ENCODE measurements at places on chromosomes 5 and 9.
A peak's percentile ranks its signal among the peaks of the same experiment; 100 is the strongest.

DNA sequence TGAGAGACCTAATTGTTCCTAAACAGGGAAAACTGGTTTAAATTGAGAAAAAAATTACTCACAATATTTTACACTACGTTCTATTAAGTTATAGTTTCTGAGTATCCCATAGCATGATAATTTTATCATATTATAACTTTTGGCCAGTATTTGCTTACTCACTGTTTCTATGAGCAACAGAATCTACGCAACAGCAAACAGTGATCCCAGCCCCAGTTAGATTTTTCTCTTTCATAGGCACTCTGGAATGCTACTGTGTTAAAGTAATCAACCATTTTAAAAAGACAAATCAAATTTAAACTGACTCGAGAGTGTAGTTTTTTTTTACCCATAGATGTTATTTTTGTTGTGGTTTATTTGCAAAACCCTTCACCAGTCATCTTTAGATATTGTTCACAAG is 107.2 kb downstream of the XRCC4 start:
- no peak for DNase-seq

GRCh38 chr9:128555180-128555721 is 2.9 kb downstream of the SPTAN1 start:
- peak; percentile 58 for DNase-seq

DNA sequence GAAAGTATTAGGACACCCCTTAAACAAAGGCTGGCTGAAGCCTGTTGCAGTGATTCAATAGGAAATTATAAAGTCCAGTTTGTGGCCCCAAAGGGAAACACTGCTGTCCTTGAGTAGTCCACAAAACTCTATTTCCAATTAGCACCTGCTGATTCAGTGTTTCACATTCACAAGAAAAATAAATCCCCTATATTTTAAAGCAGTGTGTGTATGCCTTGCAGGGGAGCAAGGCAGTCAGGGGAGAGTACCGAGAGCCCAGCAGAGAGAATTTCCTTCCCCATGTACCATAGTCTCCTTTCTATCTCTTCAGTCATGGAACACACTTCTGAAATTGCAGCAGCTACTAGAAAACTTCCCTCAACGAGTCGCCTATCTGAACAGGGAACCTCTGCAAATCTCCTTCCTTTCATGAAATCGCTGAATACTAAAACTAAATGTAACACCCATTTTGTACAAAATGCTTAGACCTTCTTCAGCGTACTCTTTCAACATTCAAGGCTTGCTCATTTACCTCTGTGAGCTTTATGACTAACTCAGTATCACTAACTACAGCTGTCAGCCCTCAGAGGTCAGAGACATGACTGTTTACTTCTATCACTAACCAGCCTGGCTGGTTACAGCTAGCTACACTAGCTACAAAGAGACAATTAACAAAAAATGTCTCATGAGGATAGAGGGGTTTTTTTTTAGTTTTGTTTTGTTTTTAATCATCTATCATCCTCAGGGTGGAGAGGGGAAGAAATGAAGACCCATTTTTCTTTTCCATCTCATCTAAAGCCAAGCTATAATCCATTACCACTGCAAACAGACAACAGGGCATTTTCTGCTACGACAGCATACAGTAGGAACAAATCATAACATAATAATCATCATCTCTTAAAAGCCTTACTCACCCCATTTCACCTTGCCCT is 188.7 kb downstream of the EBF1 start:
- DNase-seq = no peak

- DNase-seq = no peak
Observed at GRCh38 chr5:128193665-128194390, 110.3 kb downstream of the SLC12A2 start.

GRCh38 chr5:62473209-62473608 is 60.6 kb downstream of the IPO11 start:
- no peak for DNase-seq

- DNase-seq = no peak
Observed at GRCh38 chr5:40985501-40985900, 76.2 kb downstream of the C7 start.

GRCh38 chr9:34035656-34036055 is 13.0 kb downstream of the UBAP2 start:
- no peak for DNase-seq

DNA sequence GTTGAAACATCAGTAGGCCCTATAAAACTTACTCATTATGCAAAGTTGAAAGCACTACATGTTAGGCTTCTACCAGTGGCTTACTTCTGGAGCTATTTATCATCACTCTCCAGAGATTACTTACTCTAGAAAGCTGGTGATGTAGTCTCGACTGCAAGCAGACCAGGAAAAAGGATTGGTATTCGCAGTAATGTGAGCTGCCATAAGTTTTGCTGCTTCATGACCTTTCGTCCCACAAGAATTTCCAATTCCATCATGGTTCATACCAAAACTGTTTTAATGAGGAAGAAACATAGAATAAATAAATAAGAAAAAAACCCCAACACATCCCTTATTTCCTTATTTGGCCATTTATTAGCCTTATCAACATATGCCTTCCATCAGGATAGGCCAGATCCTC is 181.9 kb downstream of the ADAMTS6 start:
- DNase-seq = no peak

Data from epithelial cell of proximal tubule (primary cell).